ENCODE measurements at places on chromosomes 16 and 17. TPM values are rescaled to one million over a fixed set of nuclear protein-coding genes. Genes with fewer than 3 reads are reported as not detected.

- no peak for DNase-seq
These were observed 383.0 kb downstream of the MAF start for GRCh38 chr16:79217375-79218011.

GRCh38 chr16:23286131-23286532 lies 16.0 kb upstream of the SCNN1B start:
- no peak for DNase-seq

GRCh38 chr16:53924331-53925106 lies 220.6 kb downstream of the FTO start:
- DNase-seq, result peak; percentile 47

The TNFRSF13B gene
- polyA plus RNA-seq, result not detected
